ENCODE measurements at places on chromosomes 6 and 20.

DNA sequence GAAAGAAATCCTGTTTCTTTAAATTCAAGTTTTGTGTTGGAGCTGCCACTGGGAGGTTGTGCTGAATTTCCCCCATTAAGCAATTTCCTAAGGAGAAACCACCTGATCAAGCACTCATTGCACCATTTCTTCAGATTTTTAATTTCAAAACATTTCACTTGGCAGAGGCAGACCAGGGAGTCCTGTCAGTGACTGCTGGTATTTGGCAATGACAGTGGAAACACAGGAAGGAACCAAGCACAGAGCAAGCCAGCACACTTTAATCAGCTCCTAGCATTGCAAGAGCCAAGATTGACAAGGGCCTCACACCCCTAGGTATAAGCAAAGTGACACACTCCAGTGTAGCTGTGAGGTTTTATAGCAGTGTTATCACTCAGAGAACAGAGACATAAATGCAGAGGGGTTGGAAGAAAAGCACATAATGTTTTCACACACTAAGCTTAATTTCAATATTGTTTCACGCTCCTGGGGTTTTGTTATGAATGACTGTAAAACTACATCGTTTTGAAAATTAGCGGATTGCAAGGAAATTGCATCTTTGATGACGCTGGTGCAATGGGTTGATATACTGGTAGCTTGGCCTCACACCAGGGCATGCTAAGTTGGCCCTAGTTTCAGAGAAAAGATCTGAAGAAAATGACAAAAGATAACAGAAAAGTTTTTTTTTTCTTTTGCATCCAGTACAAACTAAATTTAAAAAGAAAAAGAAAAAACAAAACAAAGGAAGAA lies 768.4 kb downstream of the TFAP2A start:
- no peak for DNase-seq

GRCh38 chr6:129844118-129844891 lies 16.8 kb downstream of the TMEM244 start:
- DNase-seq, result no peak

DNA sequence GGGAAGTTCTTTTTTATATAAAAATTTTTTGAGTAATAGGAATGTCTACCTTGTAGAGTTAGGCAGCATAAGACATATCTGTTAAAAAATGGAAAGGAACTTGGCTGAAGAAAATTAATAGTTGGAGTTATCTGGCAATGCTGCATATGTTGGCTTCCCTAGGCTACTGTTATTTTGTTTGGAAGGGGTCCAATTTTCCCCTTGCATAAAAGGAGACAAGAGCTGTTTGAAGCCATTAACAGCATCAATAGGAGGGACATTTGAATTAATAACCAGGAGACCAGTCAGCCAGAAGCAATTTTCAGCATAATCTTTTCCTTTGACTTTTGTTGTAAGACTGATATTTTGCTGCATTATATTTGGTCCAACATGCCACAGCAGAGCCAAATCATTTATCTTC lies 80.9 kb upstream of the TAB2 start:
- DNase-seq, result no peak

- no peak for DNase-seq
Observed at GRCh38 chr20:1860446-1860845, 34.8 kb upstream of the SIRPA start.

DNA sequence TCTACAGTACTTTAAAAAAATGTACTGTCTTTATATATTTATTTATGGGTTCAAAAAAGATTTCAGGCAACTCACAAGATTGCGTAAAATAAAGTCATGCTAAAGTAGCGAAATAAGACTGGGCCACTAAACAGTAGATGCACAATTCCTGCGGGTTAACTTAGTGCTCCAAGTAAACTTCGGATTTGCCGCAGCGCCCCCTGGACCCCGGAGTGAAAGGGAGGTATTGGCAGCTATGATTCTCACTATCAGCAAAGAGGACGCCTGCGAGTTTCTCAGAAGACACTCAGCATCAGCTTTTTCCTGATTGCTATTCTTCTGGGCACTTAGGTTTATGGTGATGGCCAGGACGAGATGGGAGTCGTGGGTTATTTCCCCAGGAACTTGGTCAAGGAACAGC lies 1.4 kb downstream of the OTOR start:
- no peak for DNase-seq

- no peak for DNase-seq
Observed at GRCh38 chr6:164148788-164149187, 734.3 kb downstream of the QKI start.

- no peak for DNase-seq
Observed at GRCh38 chr6:30378290-30378937, 33.5 kb downstream of the RPP21 start.

- peak; percentile 42 for DNase-seq
Observed at GRCh38 chr20:56554869-56555268, 21.8 kb downstream of the FAM209B start.

DNA sequence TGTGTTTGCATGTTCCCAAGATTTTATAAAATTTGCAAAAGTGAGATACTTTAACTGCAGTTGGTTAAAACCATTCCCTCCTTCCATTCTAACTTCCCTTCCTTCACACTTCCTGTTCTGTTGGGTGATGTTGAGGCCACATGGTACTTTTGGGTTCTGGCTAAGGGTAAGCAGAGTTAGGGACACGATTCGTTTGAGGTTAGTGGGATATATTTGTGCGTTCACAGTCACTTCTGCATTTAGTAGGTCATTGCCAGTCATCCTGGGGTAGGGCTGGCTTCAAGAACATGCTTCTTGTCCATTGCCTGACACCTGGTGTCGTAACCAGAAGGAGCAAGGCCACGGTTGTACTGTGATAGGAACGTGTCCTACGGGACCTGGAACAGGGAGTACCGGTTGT lies 340.1 kb downstream of the ZFAND3 start:
- DNase-seq, result no peak

GRCh38 chr6:30767158-30767943 lies 23.0 kb upstream of the IER3 start:
- DNase-seq, result no peak

- no peak for DNase-seq
Observed at GRCh38 chr20:37526839-37527637, 638 bp downstream of the BLCAP start.

- no peak for DNase-seq
Observed at GRCh38 chr6:106064756-106065155, 21.4 kb upstream of the PRDM1 start.

- DNase-seq, result no peak
Observed at GRCh38 chr6:123875784-123876183, 72.1 kb downstream of the NKAIN2 start.

DNA sequence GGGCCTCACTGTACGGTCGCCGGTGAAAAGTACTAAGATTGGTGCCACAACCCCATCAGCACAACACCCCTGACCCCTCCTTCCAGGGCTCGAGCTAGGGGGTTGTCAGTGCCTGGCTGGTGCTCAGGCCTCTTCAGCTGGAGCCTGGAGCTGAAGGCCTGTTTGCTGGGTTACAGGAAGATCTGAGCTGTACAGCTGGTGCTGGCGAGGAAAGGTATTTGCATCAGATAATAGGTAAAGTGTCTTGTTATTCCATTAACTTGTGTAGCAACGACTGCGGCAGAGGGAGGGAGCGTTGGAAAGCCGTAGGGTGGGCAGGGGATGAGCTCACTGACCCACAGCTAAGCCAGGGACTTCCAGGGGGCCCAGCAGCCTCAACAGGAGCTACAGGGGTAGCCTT lies 15.8 kb upstream of the SIRPA start:
- no peak for DNase-seq

DNA sequence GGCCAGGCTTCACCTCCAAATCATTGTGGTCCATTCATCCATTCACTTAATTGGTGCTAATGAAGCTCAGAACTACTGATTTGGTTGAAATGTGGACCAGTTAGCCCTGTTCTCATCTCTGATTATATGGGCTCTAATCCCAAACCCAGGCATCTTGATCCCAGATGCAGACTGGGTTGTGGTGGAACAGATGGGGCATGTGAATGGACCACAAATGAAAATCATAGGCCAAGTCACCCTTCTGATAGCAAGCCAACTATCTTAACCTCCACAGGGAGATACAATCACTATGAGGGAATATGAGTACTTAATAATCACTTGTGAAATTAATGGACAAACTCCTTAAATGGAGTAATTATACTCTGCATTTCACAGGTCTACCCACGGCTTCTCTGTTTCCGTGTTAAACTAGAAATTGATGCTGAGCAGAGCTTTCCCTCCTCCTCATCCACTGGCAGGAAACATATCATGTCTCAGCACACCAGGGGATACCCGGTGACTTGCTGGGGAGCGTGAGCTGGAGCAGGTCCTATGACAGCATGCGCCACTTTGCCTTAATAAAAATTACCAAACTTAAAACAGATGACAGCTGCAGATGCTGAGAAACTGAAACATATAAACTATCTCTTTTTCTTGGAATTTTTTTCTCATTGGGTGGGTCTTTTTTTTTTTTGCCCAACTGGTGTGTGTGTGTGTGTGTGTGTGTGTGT lies 108.8 kb upstream of the HEY2 start:
- no peak for DNase-seq

- no peak for DNase-seq
Observed at GRCh38 chr6:131572686-131573415, at the start of gene ARG1. Gene ARG1, plus strand, starts transcription at chr6:131573226. Its CDS starts 57 bp downstream, at chr6:131573283.

- DNase-seq, result no peak
Observed at GRCh38 chr20:41234546-41234945, 83.0 kb downstream of the ZHX3 start.

GRCh38 chr20:17827759-17828559 lies 128.2 kb downstream of the BANF2 start:
- no peak for DNase-seq

DNA sequence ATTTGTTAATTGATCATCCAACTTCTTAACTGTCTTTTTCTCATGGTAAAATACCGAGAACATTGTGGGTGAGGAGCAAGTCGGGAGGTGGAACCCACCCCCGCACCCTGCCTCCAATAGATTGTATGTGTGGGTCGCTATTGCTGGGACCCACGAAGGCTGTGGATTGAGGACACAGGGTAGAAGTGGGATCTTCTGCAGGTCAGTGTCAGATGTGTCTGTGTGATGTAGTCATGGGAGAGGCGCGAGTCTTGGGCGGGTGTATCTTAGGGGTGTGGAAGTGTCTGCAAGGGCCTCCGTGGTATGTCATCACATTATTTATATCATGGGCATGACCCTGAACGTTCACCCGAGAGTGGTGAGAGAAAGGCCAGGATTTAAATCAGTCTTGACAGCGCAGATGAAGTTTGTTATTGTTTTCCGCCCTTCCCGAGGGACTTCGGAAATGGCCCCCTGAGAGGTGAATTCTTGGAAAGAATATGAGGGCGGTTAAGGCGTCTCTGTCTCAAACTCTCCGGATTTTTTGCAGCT lies 472 bp upstream of the PAQR8 start:
- DNase-seq, result no peak

DNA sequence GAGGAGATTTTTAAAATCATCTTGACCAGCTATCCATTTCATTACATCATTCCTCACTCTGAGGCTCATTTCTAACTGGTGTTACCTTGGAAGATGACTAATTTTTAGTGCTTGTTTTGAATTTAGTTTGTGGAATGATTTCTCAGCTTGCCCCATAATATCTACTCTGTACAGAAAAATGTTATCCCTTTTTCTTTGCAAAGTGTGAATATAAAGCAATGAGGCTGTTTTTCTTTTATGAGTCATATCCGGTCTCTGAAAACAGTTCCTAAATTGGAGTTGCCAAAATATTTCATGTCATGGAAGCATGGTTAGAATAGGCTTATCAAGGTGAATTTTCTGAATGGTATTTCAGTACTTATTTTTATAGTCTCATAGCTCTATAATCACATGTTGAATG lies 43.8 kb downstream of the FUT9 start:
- DNase-seq, result no peak

DNA sequence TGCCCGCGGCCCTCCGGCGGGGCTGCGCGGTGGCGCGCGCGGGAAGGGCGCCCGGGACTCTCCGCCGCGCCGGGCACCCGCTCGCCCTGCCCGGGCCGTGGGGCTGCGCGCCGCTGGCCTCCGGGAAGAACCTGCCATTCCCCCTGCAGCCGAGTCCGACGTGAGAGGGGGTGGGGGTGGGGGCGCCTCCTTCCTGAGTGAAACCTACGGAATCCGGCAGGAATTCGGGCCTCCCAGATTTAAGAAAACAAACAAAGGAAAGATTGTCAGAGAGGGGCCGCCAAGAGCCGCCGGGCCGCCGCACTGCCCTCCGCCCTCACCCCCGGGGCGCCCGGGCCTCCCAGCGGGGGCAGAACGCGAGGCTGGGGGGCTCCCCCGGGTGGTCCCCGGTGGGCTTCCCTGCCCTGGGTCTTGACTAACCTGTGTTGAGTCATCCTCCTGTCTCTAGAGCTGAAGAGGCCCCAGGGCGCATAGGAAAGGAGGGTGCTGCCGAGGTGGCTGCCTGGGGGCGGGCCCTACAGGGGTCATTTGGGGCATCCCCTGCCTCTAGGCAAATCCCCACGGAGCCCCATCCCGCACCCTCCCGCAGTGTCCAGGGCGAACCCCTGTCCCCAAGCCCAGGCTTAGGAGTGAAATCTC lies 42.2 kb upstream of the FOXP4 start:
- DNase-seq, result no peak

- no peak for DNase-seq
Observed at GRCh38 chr20:63782051-63782471, 42.5 kb downstream of the SLC2A4RG start.

DNA sequence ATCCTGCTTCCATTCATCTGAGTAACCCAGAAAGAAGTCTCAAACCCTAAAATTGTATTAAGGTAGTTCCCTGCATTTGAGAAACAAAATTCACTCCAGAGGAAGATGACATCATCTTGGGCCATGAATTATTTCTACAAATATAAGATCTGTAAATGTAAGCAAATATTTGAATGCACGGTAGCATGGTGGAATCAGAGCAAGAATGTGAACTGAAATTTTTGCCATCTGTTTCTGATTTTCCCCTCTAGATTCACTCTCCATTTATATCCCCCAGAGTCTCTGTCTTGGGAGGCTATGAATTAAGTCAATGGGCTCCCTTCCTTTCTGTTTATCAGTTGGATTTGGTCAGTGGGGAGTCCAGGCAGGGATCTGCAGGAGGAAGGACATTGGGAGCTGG lies 5.8 kb upstream of the MAP3K5 start:
- no peak for DNase-seq

- DNase-seq, result no peak
Observed at GRCh38 chr20:4090756-4091489, 75.6 kb upstream of the RNF24 start.

All from NCI-H1930 (cell line).